ENCODE measurements at places on chromosomes 4 and X.

GRCh38 chr4:80465238-80465637 lies 129.7 kb downstream of the CFAP299 start:
- no peak for DNase-seq

GRCh38 chr4:78775303-78776078 lies 659 bp upstream of the BMP2K start:
- DNase-seq = peak; percentile 83

- no peak for DNase-seq
These were observed 21.0 kb downstream of the SULT1E1 start for GRCh38 chr4:69838977-69839376.

DNA sequence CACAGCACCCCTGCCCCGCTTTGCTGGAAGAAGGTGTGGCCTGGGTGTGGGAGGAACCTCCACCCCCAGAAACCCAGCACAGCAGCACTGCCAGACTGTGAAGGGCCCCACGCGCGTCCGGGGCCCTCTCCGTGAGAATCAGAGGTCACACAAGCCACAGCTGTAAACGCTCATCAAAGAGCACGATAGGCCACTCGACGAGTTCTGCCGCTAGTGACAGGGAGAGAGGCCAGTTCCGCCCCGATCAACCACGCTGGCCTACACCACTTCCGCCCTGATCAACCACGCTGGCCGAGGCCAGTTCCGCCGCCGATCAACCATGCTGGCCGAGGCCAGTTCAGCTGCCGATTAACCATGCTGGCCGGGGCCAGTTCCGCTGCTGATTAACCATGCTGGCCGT lies 25.9 kb upstream of the ADRA2C start:
- DNase-seq = no peak

DNA sequence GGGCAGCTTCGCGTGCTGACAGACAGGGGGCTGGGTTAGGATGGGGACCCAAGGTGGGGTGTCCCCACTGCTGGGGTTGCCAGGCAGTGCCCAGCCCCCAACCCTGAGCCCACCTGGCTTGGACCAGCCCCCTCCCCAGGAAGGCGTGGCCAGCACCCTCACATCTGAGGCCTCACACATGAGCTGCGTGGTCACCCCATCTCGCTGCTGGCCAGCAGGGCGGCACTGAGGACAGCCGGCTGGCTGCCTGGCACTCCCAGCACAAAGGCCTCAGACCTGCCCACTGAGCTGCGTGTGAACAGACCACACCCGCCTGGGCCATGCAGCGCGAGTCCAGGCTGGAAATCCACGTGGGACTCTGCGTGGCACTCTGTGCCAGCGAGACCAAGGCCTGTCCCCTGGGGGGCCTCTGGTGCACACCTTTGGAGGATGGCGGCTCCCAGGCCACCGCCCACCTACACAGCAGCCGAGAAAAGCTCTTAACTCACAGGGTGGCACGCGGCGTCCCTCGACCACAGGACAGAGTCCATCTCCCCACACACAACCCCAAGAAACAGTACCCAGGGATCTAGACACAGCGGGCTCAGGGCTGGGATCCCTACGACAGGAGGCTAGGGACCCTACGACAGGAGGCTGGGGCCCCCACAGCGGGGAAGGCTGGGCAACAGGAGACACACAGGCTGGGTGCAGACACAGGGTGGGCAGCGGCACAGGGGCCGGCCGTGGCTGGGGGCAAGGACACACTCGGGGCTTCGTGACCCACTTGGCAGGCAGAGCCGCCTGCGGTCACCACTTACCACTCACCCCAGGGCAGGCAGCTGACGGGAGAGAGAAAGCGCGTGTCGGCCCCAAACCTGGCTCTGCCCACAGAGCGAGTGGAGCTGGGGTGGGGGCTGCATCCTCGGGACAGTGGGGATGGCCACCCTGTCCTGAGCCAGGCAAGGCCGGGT lies 9.8 kb downstream of the DGKQ start:
- DNase-seq = no peak

DNA sequence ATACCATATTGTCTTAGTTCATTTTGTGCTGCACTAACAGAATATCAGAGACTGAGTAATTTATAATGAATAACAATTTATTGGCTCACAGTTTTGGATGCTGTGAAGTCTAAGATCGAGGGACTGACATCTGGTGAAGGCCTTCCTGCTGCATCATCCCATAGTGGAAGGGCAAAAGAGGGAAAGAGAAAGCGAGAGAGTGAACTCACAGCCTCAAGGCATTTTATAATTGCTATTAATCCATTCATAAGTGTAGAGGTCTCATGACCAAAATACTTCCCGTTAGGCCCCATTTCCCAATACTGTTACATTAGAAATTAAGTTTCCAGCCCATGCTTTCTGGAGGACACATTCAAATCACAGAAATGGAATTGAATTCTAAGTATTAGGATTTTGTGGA lies 554.4 kb downstream of the TRAM1L1 start:
- no peak for DNase-seq

GRCh38 chr4:16916719-16917337 lies 18.4 kb upstream of the LDB2 start:
- peak; percentile 41 for DNase-seq

- DNase-seq = no peak
These were observed 41.0 kb downstream of the FGFBP1 start for GRCh38 chr4:15897577-15897976.

DNA sequence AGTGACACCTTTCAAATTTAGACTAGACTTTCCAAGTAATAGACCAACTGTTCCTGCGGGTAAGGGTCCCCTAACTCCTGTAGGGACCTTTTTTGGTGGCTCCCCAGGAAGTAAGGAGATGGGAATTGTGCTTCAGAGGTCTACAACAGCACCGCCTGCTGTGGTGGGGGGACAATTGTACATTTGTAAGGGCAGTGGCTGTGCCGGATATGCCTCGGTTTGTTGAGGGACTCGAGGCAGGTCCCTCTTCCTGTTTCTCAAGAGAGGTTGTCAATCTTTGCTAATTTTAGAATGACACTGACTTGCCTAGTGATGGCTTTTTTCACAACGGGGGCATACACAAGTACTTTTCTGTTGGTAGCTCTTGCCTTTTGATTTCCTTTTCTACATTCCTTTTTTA lies 15.5 kb upstream of the HSD17B11 start:
- no peak for DNase-seq

DNA sequence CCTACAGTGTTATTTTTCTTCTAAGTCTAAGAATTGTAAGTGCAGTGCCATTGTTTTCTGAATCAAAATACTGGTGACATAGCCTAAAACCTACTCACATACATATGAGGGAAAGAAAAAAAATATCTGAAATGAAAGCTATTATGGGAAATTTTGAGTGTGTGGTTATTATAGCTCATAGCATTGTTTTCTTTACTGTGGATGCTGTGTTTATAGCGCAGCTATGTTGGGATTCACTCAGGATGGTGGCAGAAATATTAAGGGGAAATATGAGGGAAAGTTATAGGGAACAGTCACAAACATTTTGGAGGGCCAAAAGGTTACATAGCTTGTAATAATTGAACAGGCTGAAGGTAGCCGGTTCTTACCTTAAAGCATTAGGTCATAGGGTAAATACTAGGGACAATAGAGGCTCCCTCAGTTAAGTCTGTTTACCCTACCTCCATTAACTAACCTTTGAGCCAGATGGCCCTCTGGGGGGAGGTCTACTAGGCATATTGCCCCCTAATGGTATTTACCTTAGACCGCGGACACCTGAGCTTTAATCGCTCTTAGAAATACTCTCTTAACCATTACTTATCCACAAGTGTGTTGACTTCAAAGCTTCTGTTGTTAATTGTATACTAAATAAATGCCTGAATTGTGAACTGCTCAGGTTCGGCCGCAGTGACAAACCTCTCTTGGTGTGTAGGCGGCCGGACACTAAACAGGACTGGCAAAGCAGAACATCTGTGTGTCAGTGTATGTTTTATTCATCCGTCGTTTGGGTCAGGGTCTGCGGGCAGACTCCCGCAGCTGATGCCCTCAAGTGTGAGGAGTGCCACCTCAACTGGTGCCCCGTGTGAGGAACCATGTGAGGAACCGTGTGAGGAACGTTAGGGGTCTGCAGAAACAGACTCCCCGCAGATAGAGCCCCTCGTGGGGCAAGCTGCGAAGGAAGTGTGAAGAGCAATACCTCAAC lies 21.3 kb upstream of the SULT1B1 start:
- DNase-seq = no peak

- no peak for DNase-seq
These were observed 2.1 kb upstream of the SH2D1A start for GRCh38 chrX:124344246-124344645.

DNA sequence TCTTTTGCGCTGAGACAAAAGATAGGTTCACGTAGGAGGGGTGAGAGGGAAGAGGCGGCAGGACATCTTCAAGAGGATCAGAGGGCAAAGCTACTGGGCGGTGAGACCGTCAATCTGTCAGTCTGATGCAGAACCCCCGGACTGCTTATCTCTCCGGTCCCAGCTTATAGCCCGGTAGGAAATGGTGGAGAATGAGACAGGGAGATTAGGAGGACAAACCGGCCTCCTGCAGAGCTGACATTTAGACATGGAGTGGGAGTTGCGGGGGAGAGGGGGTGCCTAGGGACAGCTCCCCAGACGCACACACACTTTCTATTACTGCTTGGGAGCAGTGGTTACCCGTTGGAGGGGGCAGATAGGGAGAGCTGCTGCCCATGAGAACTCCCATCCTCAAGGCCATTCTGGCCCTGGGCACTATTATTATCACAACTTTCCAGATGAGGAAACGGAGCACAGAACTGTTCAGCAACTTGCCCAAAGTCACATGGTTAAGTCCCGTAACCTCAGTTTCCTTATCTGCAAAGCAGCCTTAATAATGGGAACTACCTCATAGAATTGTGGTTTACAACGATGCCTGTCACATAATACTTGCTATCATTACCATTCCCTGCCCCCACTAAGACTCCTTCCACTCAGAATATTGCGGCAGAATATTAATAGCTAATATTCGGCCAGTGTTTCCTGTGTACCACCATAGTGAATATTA lies 1.1 kb upstream of the HDAC6 start:
- no peak for DNase-seq

GRCh38 chr4:91427171-91427570 lies 876.6 kb upstream of the GRID2 start:
- DNase-seq = no peak

GRCh38 chr4:114116861-114117260 lies 137.4 kb upstream of the ARSJ start:
- no peak for DNase-seq

DNA sequence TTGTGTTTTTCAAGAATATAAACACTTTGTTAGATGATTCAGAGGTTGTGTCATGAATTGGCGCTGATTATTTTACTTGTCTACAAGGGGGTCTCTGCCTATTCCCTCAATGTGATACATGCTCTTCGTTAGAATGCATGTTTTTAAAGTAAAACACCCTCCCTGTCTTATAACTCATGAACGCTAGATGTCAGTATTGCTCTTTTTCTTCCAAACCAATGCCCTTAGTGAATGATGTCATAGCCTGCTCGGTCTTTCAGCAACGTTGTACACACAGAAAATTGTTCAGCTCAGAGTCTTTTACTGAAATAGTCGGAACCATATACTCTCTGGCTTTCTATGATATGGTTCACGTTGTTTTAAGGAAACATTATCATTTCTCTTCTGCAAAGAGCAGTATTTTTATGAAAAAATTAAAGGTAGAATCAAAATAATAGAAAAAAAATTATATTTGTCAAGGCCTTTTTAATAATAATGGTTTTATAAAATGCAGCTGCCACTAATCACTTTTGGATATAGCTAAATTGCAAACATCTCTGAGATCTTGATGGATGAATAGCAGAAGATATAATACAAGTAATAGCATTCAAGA lies 292.9 kb downstream of the TLL1 start:
- DNase-seq = no peak

DNA sequence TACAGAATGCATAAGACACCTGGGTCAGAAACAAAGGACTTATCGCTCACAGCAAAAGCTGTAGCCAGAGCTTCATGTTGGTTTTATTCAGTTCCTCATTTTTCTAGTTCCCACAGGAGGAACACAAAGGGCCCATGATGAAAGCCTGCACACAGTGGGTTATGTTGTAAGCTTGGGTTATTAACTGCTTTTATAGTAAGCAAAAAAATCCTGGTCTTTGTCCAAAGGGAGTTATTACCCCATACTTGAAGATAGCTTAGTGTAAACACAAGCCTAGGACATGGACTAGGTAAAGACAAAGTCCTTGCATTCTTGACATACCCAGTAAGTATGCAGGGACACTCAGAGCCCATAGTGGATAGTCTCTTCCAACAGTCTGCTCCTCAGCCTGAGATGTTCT lies 11.7 kb downstream of the BBS12 start:
- DNase-seq = no peak

DNA sequence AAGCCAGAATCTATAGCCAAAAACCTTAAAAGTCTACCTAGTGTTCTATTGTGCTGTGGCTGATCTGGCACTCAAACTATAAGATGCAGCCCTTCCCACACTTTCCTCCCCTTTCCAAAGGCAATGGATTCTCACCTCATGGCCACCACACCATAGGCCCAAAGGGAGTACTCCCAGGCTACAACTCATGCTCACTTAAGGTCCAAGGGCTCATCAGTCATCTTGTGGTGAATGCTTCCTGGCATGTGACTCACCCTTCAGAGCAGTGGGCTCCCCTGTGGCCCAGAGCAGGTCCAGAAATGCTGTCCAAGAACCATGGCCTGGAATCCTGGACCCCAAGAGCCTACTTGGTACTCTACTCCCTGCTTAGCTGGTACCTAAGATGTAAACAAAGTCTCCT lies 181.0 kb downstream of the CHRDL1 start:
- no peak for DNase-seq

- DNase-seq = no peak
These were observed 90.8 kb downstream of the AFF1 start for GRCh38 chr4:87025614-87026041.
